ENCODE measurements at places on chromosomes 2 and 18.

GRCh38 chr2:192546565-192546964 lies 351.8 kb upstream of the TMEFF2 start:
- no peak for DNase-seq

DNA sequence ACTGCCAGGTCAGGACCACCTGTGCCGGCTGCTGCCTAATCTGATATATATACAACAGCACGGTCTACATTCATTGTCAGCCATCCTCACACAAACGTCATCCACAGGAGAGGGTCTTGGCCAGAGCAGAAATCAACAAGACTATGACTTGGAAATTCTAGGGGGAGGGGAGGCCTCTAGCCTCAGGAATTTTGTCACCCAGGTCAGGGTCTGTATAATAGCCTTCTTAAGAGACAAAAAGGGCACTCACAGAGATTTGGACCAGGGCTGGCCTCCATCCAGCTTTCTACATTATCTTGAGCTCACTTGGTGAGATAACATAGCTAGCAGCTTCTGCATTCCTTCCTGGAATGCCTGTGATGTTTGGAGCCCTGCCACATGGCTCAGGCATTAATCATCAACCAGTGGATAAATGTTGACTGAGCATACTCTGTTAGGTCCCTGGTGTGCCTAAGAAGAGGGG lies 50.4 kb upstream of the CTIF start:
- peak; percentile 95 for DNase-seq

- peak; percentile 46 for DNase-seq
Measured at GRCh38 chr2:101967826-101968513, 23.8 kb upstream of the IL1R2 start.

GRCh38 chr2:30990176-30990575 lies 148.1 kb downstream of the GALNT14 start:
- no peak for DNase-seq

DNA sequence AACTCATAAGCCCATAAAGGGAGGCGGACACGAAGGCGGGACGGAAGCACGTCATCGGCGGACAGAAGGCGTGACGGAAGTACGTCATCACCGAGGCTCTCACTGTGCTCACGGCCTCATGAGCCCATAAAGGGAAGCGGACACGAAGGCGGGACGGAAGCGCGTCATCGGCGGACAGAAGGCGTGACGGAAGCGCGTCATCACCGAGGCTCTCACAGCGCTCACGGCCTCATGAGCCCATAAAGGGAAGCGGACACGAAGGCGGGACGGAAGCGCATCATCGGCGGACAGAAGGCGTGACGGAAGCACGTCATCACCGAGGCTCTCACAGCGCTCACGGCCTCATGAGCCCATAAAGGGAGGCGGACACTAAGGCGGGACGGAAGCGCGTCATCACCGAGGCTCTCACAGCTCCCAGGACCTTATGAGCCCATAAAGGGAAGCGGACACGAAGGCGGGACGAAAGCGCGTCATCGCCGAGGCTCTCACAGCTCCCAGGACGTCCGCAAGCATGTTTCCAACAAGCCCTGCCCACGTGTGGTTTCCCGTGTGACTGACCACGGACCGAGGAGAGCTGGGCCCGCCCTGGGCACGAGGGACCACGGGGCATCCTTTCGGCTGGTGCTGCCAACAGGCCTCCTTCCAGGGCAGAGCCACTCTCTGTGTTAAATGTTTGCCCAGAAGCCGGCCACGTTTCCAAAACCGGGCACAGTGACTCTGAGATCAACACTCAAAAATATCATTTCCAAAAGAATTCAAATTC lies 182.7 kb upstream of the SALL3 start:
- no peak for DNase-seq

DNA sequence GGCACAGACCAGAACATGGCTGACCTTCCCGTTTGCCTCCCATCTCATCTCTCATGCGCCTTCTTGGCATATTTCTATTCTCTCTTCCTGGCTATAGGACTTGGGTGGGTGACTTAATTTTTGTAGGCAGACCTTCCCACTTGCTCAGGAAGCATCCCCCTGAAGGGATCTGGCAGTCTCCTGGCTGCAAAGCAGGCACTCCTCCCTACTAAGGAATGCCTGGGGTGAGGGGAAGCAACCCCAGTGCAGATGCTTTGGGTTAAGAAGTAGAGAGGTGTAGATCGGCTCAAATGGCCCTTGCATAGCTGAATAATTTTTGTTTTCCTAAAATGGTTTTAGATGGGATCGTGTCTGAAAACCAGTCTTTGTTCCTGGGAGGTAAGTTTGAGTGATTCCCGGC lies 17.6 kb downstream of the MCFD2 start:
- no peak for DNase-seq

DNA sequence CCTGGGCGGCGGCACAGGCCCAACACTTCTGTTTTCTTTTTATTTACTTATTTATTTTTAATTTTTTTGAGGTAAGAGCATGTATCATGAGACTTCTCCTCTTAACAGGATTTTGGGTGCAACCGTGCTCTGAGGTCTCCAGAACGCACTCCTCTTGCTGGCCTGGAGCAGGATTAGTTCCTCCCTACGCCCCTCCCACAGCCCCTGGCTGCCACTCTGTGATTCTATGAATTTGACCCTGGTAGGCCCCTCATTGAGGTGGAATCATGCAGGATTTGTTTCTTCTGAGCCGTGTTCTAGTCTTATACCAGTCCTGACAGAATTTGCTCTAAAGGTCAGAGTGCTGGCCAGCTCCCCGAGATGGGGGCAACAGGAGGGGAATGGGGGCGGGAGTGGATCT lies 106.5 kb upstream of the HS6ST1 start:
- no peak for DNase-seq

DNA sequence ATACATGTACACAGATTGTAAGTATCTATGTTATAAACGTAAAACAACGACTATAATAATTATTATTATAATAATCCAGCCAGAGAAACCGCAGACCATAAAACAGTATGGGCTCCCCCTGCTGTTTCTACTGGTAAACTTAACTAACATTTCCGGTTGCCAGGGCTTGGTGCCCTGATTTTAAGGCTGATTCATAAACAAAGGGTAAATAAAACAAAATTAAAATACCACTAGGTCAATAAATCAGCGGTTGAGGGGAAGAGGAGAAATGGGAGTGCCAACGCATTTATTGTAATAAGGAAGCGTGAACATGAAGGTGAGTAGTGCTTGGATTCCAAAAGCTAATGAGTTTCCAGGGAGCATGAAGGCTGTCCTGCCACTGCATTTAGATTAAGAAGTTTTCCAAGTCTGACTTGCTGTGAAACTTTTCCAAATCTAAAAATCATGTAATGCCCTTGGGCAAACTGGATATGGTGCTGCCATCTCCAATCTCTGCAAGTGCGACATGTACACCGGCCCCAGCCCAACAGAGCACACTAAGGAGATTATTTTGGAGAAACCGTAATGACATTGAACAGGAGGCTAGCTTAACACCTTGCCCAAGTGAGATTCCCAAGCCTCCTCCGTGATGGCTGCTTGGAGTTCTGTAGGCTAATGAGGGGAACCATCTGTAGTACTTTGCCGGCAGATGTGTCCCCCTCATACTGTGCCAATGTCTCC lies 50.7 kb upstream of the HNRNPA3 start:
- peak; percentile 64 for DNase-seq

GRCh38 chr2:8059255-8059654 lies 622.6 kb upstream of the ID2 start:
- no peak for DNase-seq

DNA sequence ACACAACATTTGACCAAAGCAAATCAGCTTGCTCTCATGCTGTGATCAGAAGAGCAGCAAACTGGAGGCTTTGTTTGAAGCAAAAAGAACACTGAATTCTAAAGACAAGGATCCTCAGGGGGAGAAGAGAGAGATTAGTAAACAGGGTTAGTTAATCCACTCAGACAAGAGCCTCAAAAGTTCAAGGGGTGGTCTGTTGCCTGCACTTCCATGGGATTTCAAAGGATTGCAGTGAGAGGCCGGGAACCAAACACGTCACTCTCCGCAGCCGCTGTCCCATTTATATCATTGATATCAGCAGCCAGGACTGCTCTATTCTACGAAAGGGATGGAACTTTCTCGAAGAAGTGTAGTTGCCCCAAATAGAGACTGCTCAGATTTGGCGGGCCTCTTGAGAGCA lies 97.8 kb upstream of the SP3 start:
- no peak for DNase-seq

- peak; percentile 40 for DNase-seq
Measured at GRCh38 chr2:175187378-175187777, 5.9 kb upstream of the ATP5MC3 start.

GRCh38 chr2:217738061-217738460 lies 264.7 kb downstream of the TNS1 start:
- no peak for DNase-seq

DNA sequence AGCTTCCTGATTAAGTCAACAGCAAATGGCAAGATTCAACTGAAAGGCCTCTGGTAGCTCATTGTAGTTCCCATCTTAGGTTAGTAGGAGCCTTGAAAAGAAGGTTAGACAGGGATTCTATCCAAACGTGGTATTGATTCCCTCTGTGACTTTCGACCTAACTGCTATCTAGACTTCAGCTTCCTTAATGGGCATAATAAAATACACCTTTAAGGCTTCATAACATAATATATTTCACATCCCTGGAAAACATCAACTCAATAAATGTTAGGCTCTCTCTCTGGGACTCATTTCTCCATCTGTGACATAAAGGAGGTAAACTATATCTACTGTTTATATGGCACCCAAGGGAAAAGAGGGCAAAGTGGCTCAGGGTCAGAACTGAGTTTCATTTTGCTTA lies 60.9 kb downstream of the STK39 start:
- no peak for DNase-seq

GRCh38 chr18:9755615-9756014 lies 47.5 kb downstream of the RAB31 start:
- DNase-seq = peak; percentile 27

DNA sequence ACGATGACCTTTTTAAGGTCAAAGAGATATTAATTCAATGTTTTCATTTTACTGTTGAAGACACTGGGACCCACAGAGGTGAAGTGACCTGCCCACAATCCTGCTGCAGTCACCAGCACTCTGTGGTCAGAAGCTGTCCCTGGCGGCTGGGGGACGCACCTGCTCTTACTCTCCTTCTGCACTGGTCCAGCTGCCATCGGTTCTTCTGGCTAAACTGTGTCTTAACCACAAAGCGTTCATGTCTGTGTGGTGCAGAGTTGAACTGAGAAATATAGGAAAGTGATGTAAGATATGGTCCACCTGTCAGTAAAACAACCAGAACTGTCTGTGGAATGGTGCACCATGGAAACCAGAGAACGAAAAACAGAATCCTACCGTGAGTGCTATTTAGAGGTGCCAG lies 44.9 kb upstream of the SMIM21 start:
- no peak for DNase-seq

DNA sequence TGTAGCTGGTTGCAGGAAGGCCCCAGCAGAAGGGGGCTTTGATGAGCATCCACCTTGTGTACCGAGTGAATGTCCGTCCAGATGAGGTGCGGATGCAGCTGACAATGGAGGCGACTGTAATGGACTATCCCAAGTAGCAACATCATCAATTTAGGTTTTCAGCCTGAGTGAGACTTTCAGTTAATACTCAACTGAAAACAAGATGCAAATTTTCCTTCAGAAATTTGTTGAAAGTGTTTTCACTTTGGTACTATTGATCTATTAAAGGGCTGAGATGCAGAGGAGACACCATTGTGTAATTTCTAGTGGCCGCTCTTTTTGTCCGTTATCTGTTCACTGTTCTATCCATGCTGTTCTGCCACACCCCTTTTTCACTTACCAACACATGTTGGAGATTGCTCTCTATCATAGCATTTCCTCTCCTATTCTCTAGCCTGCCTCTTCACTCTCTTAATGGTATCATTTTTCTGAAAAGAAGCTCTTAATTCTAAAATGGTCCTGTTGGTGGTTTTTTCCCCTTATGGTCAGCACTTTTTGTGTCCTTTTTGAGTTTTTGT lies 12.0 kb upstream of the CASP8 start:
- DNase-seq = no peak

- DNase-seq = no peak
Measured at GRCh38 chr18:2409906-2410305, 161.4 kb downstream of the METTL4 start.

- no peak for DNase-seq
Measured at GRCh38 chr18:34529358-34530335, 180.5 kb upstream of the DTNA start.

DNA sequence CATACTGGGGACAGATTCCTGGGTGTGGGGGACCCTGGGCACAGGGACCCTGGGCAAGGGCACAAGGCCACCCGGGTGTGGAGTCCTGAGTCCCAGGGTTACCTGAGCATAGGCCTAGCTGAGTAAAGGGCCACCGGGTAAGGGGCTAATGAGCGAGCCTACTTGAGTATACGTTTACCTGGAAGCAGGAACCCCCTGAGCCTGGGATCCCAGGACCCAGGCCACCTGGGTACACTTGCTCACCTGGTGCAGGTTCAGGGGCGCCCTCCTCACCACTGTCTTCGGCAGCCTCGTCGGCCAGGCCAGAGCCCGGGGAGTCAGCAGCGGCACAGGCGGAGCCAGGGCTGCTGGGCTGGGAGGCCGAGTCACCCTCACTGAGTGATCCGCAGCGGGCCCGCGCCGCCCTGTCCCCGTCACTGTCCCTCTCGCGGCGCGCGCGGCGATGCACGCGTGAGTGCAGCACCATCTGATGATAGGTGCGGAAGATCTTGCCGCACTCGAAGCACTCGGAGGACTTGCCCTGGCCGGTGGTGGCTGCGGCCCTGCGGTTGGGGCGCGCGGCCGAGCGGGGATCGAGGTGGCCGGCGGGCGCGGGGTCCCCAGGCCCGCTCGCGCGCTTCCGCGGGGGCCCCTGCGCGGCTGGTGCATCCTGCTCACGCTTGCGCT lies 53.9 kb downstream of the ZNF516 start:
- DNase-seq = no peak

DNA sequence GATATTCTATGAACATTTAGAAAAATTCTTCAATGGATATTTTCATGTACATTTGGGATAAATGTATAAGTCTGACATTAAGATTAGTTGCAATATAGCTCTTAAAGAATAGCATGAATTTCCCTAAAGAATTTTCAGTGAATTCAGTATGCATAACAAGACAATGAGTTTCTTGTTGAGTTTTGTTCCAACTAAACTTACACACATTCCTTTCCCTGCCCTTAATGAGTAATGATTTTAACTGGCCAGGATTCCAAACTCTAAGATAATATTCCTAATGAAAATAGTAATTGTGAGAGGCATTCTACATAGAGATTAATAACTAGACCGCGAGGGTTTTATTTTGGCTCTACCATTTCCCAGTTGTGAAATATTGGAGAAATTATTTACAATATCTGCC lies 390.3 kb upstream of the GALNT5 start:
- DNase-seq = peak; percentile 24

DNA sequence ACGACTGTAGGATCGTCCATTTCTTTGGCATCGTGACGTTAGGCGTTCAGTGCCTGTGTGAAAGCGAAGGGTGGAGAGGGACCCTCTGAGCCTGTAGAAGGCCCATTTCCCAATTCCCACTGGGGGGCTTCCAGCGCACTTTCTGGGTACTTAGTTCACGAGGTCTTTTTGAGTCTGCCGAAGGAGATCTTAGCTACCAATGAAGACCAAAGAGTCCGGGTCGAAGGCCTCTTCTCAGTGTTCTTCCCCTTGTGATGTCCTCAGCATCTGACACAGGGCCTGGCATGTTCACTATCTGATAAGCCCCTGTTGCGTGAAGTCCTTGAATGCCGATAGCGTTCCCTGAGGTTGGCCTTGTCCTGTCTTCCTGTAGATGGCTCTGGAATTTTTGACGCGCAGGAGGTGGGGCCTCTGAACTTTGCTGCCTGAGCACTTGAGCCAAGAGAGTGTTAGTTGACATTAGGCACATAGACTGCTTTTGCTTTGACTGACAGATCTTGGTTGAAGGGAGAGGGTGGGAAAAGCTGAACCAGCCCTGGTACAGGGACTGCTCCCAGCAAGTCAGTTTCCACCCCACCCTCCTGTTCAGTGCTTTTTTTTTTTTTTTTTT lies 52.8 kb downstream of the LDLRAD4 start:
- peak; percentile 26 for DNase-seq

- peak; percentile 1 for DNase-seq
Measured at GRCh38 chr2:59250307-59250677, 1009.2 kb upstream of the FANCL start.
